Activated CD4-positive, CD25-positive, alpha-beta regulatory T cell (primary cell): ENCODE measurements at places on chromosomes 5 and 9.

- no peak for DNase-seq
Observed at GRCh38 chr5:96814041-96814440, 6.3 kb upstream of the ERAP1 start.

DNA sequence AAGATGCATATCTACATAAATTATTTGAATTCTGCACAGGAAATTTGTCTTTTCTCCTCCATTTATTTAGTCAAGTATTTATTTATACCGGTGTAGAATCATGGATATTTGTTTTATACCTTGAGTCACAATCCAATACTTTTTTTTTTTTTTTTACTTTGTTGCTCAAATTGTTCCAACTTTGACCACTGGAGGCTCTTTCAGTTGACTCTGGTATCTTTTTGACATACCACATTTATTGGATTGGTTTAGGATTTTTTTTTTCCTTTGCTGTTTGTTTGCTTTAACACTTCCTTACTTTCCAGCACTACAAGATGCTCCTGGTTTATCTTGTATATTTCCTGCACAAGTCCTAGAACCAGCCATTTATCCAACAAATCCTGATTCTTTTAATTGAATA is 543.1 kb upstream of the RIOK2 start:
- DNase-seq = no peak

- DNase-seq = no peak
Observed at GRCh38 chr5:112338681-112339337, 80.3 kb downstream of the EPB41L4A start.

- DNase-seq = no peak
Observed at GRCh38 chr5:56282216-56282615, 49.1 kb upstream of the ANKRD55 start.

DNA sequence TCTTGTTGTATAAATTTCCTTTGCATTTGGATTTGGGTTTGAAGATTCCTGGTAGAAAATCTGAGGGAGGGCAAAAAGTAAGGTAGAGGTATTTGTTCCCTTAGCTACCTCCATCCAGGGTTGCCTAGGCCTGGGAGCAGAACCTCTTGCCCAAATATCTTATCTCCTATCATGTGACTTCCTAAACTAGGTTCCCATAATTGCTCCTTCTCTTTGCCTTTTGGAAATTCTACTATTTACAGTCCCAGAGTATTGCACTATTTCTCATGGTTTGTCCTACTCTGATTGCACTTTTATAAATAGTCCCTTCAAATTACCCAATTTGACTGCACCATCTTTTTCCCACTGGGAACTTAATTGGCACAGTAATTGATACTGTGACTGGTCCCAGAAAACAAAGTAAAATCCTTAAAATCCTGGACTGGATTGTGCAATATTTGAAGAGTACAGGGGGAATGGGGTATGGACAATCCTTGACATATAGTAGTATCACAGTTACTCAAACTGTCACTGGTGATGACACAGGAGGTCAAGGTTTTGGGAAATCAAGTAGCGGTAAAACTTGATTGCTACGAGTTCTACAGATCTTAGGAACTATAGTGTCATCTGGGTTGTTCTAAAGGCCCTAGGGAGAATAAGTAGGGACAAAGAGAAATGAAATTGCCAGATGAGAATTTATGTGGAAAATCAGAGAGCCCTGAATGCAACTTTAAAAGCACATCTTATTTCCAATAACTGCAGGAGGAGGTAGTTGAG is 31.5 kb upstream of the TMED7 start:
- DNase-seq = no peak

- no peak for DNase-seq
Observed at GRCh38 chr9:134399435-134400056, 73.3 kb downstream of the RXRA start.

- no peak for DNase-seq
Observed at GRCh38 chr5:169080448-169080911, 220.5 kb downstream of the SLIT3 start.

DNA sequence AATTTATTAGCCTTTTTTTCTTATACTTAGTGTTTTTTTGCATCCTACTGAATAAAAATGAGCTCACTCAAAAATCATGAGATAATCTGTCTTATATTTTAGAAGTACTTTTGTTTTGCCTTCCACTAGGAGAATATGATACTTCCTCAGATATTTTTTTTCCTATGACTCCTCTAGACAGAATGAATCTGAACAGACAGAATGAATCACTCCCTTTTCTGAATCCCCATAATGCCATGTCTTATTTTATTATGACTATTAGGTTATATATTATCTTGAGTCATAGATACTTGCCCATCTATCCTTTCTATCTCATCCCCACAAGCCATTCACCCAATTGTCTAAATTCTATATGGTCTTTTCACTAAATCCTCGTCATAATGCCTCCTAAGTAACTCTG is 134.6 kb downstream of the BRINP1 start:
- no peak for DNase-seq
